ENCODE measurements at places on chromosomes 1 and 21.

DNA sequence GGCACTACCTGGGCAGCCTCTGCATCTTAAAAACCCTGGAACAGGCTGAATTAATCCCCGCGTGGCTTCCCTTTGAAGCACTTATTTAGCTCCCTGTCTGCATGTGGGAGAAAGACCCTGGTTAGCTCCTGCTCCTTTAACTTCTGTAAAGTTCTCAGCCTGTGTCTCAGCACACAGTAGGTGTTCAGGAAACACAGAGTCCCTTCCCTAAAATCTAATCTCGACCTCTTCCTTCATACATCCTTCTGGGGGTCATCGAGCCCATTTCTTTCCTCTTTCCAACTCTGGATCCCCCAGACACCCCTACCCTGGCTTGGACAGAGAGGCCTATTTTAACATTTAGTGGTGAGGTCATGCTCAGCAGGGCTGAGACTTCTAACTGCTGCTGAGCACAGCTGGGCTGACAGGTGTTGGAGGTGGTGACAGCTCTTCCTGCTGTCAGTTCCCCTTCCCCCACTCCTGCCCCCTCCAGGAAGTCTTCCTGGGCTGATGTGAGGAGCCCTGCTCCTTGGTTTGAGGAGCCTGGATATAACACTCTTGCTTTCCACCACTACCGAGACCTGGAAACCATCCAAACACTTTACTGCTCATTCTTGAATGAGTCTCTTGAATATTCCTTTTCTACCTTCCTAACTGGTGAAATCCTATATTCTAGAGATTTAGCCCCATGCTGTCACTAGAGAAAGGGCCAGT is 5.3 kb downstream of the E2F2 start:
- DNase-seq: peak; percentile 19

GRCh38 chr1:158098256-158098655 is 82.4 kb upstream of the CD1D start:
- DNase-seq: no peak

- no peak for DNase-seq
Measured at GRCh38 chr1:214396330-214396729, 115.4 kb downstream of the SMYD2 start.

- DNase-seq: no peak
Measured at GRCh38 chr1:112638110-112638428, 18.4 kb downstream of the CAPZA1 start.

- no peak for DNase-seq
Measured at GRCh38 chr21:31395791-31396190, 51.7 kb upstream of the TIAM1 start.

- no peak for DNase-seq
Measured at GRCh38 chr1:183694066-183694465, 41.0 kb upstream of the APOBEC4 start.

DNA sequence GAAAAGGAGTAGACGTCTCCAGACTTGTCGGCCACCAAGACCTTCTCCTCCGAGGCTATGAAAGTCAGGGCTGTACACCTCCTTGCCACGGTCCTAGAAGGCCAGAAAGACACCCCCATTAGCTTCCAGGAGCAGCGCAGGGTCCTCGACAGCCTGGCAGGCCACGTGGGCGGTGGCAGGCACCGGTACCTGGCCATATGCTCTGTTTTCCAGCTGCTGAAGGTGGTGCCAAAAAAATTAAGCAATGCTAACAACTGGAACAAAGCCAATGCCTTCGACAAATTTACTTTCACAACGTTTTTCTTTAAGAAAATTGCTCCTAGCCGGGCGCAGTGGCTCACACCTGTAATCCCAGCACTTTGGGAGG is 15.9 kb downstream of the WDR4 start:
- no peak for DNase-seq

DNA sequence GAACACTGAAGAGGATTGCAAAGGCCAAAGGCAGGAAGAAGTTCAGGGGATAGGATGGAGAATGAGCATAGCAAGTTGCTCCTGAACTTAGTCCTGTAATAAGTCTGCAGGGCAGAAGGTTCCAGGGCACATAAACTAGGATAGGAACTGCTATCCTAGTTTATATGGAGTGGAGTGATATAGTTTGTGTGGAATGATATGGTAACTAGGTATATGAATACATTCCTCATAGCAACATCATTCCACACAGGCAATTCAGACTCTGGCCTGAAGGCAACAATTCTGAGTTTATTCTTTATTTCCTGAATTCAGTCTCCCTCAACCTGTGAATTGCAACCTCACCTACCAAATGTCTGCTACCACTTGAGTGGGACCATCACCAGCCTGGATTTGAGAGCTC is 154.9 kb upstream of the GREM2 start:
- no peak for DNase-seq

- no peak for DNase-seq
Measured at GRCh38 chr1:234486858-234487840, 8.2 kb upstream of the TARBP1 start.

- DNase-seq: no peak
Measured at GRCh38 chr1:93888900-93889299, 9.9 kb upstream of the DNTTIP2 start.

GRCh38 chr1:63955370-63956145 is 181.7 kb downstream of the ROR1 start:
- no peak for DNase-seq

GRCh38 chr1:38046333-38046883 is at the start of gene POU3F1:
POU3F1 (minus strand) TSS chr1:38046793; CDS start chr1:38046743, 50 bp downstream.
- no peak for DNase-seq

DNA sequence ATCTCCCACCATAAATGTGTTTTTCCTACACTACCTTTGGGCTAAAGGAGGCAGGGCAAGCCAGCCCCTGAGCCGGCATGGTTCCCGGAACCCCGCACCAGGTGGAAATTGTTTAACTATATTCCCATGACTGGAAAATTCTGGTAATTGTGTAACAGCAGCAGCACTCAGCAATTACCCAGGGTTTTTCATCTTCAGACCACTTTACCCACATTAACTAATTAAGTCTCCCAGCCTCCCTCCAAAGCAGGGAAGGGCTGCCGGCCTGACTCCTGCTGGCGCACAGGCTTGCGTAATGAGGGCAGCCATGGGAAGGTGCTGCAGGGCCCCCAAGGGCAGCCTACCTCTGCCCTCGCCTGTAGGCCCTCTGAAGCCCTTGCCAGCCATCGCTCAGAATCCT is 140.7 kb upstream of the VAMP3 start:
- DNase-seq: no peak

DNA sequence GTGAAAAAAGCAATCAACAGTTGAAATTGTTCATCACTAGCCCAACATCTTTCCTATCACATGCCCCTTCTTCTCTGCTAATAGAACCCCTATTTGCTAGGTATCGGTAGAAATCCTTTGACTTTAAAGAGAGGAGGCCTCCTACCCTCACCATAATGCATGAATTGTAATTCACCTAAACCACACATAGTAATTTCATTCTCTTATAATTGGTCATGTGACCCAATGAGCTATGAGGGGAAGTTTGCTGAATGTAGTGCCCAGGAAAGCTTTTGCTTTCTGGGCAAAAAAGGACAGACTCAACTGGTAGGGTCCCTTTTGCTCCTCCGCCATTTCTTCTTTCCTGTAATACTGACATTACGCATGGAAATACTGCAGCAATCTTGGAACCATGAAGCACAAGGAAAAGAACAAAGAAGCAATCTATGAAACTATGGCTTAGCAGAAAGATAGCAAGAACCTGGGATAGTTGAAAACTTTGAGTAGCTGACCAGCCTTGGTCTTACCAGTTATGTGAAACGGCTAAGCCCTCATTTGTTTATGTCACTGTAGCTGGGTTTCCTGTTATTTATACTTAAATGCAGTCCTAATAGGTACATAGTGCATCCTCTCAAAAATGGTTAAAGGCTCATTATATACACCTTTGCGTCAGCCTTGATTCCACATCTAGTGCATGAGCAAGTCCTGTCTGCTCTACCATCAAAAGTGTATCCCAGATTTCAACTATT is 10.2 kb upstream of the CHI3L2 start:
- no peak for DNase-seq

DNA sequence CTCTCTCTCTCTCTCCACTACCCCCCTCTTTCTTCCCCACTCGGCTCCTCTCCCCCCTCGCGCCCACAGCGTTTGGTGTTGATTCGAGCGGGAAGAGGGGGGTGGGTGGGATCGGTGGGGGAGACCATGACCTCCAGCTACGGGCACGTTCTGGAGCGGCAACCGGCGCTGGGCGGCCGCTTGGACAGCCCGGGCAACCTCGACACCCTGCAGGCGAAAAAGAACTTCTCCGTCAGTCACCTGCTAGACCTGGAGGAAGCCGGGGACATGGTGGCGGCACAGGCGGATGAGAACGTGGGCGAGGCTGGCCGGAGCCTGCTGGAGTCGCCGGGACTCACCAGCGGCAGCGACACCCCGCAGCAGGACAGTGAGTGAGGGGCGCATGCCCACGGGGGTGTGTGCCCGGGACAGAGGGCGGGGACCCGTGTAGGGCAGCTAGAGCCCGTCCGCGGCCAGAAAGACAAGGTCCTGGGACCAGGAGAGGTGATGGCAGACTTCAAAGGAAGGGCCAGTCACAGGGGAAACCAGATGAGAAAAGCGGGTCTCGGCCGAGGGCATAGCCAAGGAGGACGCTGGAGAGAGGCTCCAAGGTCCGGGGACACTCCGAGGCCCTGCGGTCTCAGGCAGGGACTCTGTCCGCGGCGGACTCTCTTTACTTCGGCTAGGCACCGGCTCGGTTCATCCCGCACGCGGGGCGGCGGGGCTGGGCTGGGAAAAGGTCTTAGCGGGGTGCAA is at the start of gene PRRX1:
Gene PRRX1, plus strand, starts transcription at position 39 of the 735 bp plus-strand sequence. Its CDS starts 88 bp downstream, at position 127.
- no peak for DNase-seq

DNA sequence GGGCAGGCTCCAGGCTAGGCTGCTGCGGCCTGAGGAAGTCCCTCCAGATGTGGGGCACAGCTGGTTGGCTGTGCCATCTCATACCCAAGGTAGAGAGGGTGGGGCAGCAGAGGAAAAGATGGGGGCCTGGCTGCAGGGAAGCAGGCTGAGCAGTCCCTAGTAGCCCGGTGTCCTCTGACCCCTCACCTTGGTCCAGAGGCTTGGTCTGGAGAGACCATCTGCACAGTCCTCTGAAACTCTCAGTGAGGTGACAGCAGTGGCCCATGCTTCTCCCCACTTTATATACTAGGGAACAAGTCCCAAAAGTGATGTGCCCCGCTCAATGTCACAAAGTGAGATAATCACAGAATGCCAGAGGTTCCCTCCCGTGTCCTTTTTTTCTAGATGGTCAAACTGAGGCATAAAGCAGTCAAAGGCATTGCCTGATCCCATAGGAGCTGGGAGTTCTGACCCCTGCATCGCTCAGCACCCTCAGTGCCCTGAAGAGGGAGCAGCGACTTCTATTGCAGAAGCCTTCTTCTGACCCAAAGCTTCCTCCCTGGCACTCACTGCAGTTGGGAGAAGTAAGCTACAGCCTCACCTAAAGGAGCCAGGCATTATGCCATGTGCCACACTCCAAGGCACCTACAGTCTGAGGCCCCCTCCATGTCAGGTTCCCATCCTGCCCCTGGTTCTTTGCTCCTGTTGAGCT is 45.5 kb downstream of the TRABD2B start:
- no peak for DNase-seq

DNA sequence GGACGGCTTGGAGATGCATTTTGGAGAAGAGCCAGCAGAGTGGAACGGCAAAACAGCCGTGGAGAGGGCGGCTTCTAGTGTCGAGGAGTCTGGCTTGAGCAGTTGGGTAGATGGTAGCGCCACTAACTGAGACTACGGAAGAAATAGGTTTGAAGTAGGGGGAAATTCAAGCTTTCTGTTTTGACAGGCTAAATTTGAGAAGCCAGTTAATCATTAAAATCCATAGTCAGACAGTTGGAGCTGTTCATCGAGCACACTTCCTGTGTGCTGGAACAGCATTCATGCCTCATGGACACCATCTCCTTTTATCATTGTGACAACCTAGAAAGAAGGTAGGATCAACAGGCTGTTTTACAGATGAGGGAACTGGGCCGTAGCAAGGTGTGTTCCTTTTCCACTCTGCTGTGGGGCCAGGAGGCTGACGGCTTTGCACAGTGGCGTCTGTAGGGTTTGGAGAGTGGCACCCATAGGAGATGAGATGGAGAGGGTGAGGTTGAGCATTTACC is 3.4 kb upstream of the PKLR start:
- no peak for DNase-seq

- DNase-seq: no peak
Measured at GRCh38 chr1:198901266-198901665, 262.4 kb downstream of the PTPRC start.

GRCh38 chr21:37435711-37436110 is 69.1 kb downstream of the DYRK1A start:
- DNase-seq: no peak

GRCh38 chr1:54453509-54453908 is 47.3 kb upstream of the SSBP3 start:
- DNase-seq: no peak

DNA sequence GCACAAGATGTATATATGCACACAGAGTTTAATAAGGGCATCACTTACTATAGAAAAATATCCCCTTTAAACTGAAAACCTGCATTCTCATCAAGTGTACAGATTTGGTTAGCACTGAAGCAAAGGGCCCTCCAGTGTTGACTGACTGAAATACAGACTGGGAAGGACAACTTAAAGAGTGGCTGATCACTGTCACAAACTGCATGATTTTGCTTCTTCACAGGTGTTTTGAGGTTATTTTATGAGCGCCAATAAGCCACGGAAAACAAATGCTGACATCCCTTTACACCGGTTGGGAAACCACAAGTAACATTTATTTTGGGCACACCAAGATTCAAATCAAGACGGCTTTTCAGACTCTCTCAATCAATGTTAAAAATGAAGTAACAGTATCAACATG is 30.9 kb upstream of the RAP1GAP start:
- DNase-seq: no peak

GRCh38 chr1:25099343-25099951 is 132.9 kb downstream of the SYF2 start:
- no peak for DNase-seq

DNA sequence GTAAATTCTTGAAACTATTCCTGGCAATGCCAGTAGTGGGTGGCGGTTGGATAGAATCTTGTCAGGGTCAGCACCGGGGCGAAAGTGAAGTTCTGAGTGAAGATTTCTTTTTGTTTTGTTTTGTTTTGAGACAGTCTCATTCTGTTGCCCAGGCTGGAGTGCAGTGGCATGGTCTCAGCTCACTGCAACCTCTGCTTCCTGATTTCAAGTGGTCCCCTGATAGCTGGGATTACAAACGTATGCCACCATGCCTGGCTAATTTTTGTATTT is 33.3 kb downstream of the PCNT start:
- no peak for DNase-seq

- DNase-seq: no peak
Measured at GRCh38 chr1:192159781-192160180, 1.5 kb downstream of the RGS18 start.

GRCh38 chr1:203444171-203444576 is 31.4 kb upstream of the PRELP start:
- no peak for DNase-seq

DNA sequence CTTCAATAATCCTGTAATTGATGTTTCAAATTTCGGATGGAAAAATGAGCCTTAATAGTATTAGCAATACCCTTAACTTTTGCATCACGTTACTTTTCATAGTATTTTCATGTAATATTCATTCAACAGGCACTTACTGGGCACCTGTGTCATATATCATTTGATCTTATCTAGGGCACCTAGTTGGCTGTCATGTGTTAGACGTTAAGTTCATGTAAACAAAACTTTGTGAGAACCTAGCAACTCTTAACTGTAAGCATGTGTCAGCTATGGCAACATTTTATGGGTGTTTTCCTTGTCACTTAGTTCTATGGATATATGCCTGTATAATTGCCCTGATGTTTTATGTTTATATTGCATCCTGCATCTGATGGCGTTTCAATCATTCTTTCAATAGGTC is 777 bp downstream of the LAMC2 start:
- DNase-seq: no peak

- DNase-seq: no peak
Measured at GRCh38 chr21:32356874-32357395, 35.9 kb downstream of the URB1 start.

GRCh38 chr1:184002071-184002470 is 35.5 kb downstream of the COLGALT2 start:
- DNase-seq: no peak

Measured in activated effector memory CD4-positive, alpha-beta T cell treated with Interleukin-2 at 50 U/mL for 16 hours (primary cell).